ENCODE measurements at places on chromosomes 1 and 21. TPM values are rescaled to one million over a fixed set of nuclear protein-coding genes. Genes with fewer than 3 reads are reported as not detected.
A peak's percentile ranks its signal among the peaks of the same experiment; 100 is the strongest.

- no peak for DNase-seq
Observed at GRCh38 chr1:210298936-210299335, 29.8 kb upstream of the HHAT start.

DNA sequence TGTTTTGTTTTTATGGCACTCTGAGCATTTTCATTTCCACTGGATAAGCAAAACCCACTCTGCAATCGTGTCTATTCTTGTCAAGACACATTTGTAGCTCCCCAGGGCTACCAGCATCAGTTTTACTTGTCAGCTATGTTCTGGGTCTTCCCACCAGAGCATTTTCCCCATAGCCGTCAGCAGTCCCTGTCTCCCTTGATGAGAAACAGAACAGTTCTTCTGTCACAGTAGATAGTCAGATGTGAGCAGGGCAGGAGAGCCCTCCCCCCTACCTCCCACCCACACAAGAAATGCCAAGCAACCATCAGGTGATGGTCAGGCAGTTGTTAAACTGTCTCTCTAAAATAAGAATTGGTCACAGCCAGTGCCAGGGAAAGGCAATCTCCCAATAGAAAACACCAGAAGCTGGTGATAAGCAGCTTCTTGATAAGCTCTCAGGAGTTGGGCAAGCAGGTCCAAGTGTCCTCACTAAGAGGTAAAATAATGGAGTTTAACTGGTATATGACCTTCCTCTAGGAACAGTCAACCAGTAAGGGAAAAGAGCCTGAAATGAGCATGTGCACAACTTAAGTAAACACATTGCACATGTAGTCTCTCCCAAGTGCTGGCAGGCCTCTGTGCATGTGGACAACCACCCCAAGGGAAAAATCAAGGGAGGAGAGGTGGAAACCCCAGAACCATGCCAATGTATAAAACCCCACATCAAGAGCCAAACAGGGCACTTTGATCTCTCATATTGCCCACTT, 208.2 kb downstream of the S1PR1 start:
- no peak for DNase-seq

GRCh38 chr21:42366292-42367010, at the start of gene TFF1:
TFF1 (minus strand) TSS chr21:42366535; CDS start chr21:42366495, 40 bp downstream.
- no peak for DNase-seq

DNA sequence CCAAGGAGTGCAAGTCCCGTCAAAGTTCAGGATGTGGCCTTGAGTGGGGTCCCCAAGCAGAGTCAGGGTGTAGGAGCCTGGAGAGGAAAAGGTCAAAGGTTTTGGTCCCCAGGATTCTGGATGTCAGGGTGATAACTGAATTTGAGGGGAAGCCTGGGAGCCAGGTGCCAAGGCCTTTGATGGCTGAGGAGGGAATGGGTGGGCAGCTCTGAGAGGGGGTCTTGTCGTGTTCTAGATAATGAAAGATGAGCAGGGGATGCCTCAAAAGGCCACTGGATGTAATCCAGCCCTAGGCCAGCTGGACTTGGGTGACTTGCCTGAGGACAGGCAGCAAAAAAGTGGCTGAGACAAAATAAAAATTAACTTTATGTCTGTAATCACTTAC, 27.5 kb upstream of the KCNA2 start:
- DNase-seq: no peak

DNA sequence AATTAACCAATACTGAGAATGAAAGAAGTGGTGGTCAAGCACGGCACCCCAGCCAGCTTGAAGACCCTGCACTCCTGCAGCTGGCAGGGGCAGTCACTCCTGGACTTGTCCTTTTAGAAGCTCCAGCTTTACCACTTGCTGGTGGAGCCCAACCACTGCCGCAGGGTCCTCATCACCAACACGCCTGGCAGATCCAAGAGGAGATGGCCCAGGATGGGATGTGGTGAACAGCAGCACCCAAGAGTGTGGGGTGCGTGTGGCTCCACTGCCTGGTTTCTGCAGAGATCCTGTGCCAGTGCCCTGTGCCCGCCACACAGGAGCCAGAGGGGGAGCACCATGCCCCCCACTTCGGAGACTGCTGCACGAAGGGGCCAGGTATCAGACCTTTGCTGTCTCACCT, 13.5 kb downstream of the CR1L start:
- no peak for DNase-seq

DNA sequence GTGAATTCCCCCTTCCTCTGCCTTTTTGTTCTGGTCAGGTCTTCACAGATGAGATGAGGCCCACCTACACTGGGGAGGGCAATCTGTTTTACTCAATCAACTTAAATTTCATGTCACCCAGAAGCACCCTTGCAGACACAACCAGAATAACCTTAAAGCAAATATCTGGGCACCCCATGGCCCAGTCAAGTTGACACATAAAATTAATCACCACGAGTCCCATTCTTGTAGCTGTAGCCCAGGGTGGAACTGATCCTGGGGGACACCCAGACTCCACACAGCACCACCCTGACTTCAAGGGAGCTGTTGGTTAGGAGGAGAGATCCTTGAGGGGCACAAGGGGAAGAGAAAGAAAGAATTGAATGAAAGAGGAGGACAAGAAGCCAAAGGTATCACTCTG, 23.1 kb downstream of the CAPN9 start:
- no peak for DNase-seq

FAM177B gene
- 0.12 TPM for polyA plus RNA-seq

DNA sequence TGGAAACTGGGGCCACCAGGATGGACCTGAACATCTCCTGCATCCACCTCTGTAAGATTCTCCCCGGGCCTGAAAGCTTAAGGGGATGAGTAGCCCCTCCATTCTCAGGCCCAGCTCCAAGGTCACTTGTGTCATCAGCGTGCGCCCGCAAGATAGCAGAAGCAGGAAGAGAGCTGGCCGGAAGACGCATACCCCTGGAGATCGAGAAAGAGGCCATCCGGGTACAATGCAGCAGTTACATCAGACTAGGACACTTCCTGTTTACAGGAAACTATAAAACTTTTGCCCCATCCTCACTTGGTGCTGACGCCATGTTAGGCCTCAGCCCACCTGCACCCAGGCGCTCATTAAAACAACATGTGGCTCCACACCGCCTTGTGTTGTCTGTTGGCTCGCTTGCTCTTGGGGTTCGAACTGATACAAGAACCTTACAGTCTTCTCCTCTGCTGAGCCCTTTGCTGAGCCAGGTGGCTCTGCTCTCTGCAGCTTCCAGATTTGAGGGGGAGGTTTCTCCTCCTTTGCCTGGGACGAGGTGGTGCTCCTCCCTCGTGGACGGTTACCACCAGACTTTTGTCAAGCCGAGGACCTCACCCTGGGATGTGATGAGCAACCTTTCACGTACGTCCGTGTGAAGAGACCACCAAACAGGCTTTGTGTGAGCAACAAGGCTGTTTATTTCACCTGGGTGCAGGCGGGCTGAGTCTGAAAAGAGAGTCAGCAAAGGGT, 277.5 kb upstream of the C1orf174 start:
- DNase-seq: no peak

AMPD2 gene
- polyA plus RNA-seq: 33.9 TPM

DNA sequence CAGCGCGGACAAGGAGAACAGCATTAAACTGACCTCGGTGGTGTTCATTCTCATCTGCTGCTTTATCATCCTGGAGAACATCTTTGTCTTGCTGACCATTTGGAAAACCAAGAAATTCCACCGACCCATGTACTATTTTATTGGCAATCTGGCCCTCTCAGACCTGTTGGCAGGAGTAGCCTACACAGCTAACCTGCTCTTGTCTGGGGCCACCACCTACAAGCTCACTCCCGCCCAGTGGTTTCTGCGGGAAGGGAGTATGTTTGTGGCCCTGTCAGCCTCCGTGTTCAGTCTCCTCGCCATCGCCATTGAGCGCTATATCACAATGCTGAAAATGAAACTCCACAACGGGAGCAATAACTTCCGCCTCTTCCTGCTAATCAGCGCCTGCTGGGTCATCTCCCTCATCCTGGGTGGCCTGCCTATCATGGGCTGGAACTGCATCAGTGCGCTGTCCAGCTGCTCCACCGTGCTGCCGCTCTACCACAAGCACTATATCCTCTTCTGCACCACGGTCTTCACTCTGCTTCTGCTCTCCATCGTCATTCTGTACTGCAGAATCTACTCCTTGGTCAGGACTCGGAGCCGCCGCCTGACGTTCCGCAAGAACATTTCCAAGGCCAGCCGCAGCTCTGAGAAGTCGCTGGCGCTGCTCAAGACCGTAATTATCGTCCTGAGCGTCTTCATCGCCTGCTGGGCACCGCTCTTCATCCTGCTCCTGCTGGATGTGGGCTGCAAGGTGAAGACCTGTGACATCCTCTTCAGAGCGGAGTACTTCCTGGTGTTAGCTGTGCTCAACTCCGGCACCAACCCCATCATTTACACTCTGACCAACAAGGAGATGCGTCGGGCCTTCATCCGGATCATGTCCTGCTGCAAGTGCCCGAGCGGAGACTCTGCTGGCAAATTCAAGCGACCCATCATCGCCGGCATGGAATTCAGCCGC, 2.5 kb downstream of the S1PR1 start:
- DNase-seq: no peak

PLK3 gene
- polyA plus RNA-seq: 14.1 TPM

DNA sequence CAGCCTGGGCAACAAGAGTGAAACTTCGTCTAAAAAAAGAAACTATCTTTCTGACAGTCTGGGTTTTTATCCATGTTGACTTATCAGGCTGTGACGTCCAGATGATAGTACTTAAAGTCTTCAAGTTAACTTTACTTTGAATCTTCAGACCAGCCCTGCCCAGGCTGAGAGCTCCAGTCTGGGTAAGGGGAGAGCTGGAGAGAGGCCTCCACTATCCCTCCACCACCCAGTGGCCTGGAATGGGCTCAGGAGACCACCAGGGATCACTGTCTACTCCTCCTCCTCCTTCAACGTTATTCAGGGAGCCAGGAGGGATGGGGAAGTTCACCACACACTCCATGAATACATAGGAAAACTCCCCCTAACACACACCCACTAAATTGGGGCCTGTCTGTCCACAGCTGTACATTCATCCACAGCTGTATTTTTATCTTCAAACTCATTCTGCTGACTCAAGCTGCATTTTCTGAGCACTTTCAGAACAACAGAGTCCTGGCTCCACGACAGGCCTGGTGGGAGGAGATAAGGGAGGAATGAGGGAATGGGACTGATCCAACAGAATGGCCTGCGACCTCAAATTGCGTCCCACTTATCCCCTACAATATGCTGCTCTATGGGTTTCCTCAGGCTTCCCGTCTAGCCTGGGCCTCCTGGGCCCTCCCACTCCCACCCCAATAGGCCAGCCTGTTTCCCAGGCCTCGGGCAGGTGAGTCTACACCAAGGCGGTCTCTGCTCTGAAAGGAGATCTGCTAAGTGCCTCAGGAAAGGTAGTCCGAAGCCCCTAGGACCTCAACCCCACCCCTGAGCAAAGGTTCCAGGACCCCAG, 1.8 kb downstream of the SLC45A3 start:
- DNase-seq: no peak

DNA sequence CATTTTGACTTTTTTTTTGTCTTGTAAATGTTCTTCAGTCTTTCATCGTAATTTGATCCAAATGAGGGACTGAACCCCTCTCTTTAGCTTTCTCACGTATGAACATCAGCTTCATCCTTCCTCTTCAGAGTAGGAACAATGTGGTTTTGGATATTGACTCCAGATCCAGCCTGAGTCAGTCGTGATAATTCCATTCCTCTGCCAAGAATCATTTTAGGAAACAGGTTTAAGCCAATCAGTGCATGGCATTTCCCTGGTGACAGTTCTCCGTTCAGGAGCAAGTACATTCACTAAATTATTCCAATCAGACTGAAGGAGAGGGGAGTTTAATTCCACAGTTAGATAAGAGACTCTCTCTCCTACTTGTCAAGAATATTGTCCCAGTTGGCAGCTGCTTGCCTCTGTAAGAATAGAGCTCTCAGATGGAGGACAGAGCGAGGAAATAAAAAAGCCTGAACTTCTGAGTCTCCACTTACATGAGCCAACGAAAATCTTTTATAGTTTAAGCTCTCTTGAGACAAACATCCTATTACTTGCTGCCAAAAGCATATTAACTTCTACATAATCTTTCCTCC, 18.6 kb downstream of the RHOU start:
- peak; percentile 44 for DNase-seq

B3GALNT2 gene
- polyA plus RNA-seq: 19.4 TPM

EVI5 gene
- polyA plus RNA-seq: 13.1 TPM

MAP3K21 gene
- 0.24 TPM for polyA plus RNA-seq

DNA sequence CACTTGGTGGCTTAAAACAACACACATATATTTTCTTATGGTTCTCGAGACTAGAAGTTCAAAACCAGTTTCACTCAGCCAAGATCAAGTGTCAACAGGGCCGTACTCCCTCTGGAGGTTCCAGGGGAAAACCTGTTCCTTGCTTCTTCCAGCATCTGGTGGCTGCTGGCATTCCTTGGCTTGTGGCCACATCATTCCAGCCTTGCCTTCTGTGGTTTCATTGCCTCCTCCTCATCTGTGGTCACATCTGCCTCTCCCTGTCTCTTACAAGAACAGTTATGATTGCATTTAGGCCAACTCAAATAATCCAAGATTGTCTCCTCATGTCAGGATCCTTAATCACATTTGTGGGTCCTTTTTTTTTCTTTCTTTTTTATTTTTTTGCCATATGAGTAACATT, 240.7 kb upstream of the HOOK1 start:
- no peak for DNase-seq

- no peak for DNase-seq
Observed at GRCh38 chr1:21930080-21930571, 7.0 kb downstream of the HSPG2 start.

- DNase-seq: no peak
Observed at GRCh38 chr1:86419277-86419903, 4.6 kb upstream of the CLCA2 start.

DNA sequence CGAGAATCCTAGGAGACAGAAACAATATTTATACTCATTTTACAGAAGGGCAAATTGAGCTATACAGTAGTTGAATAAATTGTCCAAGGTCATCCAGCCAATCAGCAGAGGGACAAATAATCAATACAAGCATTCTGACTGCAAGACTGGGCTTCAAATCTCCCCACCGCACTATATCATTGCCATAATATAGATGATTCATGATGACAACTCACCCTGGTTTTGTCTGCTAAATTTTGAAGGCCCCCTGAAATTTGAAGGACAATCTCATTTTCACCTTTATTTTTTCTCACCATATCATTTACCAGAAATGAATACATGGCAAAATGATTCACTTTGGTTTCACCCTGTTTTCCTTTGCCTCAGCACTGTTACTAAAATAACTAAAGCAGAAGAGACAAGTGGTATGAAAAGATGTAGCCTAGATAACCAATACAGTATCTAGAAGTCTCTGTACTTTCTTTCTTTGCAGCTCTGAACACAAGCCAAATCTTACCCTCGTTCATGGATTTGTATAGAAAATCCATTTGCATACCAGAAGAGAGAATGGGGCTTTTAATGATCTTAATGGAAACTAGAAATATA, 292.5 kb downstream of the TTLL7 start:
- DNase-seq: no peak

DNA sequence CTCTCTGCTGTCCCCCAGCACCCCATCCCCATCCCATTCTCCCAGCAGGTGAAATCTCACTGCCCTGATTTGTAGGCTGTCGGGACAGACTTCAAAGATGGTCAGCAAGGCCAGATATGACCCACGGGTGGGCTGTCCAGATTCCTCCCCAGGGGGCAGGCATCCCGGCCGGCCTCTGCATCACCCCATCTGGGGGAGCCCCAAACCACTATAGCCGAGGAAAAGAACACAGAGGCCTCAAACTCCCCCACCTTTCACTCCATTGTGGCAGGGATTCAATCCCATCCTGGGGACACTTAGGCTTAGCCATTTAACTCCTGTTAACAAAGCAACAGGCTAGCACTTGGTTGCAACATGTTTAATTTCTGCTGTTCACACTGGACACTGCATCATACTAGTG, 8.8 kb downstream of the MUL1 start:
- DNase-seq: no peak

CYYR1 gene
- 17.2 TPM for polyA plus RNA-seq

PDC gene
- polyA plus RNA-seq: 0.29 TPM

GRCh38 chr1:27632387-27633297, 2.3 kb downstream of the FGR start:
- DNase-seq: no peak

HUNK gene
- polyA plus RNA-seq: 6.5 TPM

All from muscle of back (tissue), 13 donors.